ENCODE measurements at places on chromosomes 5 and 9.

DNA sequence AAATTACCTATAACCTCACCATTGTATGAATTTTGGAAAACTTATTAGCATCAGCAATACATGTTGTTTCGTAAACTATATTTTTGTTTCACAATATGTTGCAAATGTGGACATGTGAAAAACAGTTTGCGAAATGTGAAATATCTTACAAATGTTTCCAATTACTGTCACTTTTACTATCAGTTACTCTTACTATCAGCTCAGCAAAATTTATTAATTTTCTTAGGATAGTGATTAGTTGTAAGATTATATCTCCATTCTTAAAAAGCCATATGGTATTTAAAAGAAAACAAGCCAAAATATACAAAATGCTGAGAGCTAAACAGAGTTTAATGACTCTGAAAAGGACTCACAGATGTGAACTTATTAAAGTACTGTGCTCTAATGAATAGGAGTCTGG is 111.9 kb upstream of the LPAR1 start:
- DNase-seq, result no peak

DNA sequence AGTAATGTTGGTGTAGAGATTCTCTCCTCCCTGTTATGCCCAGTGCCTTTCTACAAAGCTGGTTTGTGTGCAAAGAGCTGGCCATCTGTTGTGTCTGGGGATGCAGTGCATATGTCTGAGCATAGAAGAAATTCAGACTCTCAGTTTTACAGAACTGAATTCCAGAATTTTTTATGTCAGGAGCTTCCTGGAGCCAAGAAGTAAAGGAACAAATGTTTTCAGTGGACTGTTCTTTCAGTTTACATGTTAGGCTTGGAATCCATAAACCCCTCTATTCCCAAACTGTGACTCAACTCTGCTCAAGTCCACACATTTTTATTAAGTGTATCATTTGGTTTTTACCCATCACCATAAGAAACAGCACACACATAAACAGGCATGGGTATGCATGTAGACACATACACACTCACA is 366.0 kb downstream of the BRINP1 start:
- DNase-seq, result no peak

- no peak for DNase-seq
Measured at GRCh38 chr5:149403923-149404745, 25.0 kb upstream of the IL17B start.

GRCh38 chr9:129281506-129282145 is 103.6 kb upstream of the IER5L start:
- DNase-seq, result no peak

GRCh38 chr5:56610093-56610698 is 205.2 kb upstream of the MAP3K1 start:
- DNase-seq, result no peak

- DNase-seq, result no peak
Measured at GRCh38 chr9:89008744-89009545, 17.7 kb downstream of the S1PR3 start.

DNA sequence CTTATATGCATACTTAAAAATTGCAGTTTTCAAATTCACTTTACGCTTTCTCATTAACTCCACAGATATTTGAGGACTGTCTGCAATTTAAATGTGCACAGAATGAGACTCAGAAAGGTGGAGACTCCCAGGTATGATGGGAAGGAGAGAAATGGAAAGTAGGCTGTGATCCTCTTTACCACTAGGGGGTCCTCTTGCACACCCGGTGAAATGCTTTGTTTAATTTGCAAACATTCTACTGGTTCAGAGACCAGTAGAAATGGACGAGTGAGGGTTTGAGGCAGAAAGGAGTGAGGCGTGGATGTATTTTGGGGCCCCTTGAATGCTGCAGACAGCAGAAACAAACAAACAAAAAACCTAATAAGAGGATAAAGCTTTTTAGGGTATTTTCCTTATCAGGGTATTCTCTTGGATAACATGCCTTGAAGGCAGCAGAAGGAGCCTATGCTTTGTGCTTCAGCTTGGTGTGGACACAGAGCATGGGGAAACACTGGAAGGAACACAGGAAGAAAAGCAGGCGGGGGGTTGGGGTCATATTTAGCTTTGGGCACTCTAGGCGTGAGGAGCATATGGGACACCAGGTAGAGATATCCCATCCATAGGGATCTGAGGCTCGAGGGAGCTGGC is 410.1 kb downstream of the DMRT2 start:
- DNase-seq, result peak; percentile 22

- no peak for DNase-seq
Measured at GRCh38 chr5:80967500-80968181, 7.5 kb downstream of the RASGRF2 start.

DNA sequence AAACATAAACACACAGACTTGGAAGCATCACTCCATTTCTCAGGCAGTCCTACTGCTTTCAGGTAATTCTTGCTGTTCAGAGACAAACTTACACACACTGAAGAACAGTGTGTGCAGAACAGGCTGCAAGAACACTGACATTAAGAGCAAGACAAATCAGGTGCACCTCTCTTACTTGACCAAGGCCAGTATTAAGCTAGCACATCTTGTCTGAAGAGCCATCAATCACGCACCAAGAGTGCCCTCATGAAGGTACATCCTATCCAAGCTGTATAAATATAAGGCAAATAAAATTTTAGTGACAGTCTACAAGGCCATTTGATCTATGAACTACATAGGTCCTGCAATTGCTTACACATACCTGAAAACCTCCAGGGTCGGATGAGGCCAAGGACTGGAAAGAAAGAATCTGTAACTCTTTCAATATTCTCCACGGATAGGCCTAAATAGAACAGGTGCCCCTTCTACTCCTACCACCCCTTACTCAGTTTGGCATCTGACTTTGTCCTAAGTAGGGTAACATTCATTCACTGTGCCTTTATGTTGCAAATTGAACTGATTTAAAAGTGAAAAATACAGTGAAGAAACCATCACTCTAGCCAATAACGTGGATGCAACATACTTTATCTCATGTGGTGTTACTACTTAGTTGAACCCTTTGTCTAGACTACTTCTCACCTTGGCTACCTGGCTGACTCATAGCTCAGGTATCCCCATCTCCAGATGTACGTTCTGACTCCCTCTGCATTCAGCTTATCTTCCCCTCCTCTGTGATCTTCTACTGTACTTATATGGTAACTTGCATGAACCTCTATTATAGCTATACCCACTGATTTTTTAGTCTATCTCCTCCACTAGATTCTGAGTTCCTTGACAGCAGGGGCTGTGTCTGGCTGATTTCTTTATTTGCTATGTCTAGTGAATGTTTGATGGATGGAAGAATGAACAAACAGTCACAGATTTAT is 256.3 kb downstream of the KIAA0825 start:
- peak; percentile 25 for DNase-seq

DNA sequence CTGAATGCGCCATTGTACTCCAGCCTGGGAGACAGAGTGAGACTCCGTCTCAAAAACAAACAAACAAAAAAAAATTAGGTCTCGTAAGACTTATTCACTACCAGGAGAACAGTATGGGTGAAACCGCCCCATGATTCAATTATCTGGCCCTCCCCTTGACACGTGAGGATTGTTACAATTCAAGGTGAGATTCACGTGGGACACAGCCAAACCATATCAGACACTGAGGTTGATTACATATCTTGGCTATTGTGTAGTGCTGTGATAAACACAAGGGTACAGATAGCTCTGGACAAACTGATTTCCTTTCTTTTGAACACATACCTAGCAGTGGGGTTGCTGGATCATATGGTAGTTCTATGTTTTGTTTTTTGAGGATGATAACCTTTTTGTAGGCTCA is 42.4 kb upstream of the PWWP2A start:
- no peak for DNase-seq

DNA sequence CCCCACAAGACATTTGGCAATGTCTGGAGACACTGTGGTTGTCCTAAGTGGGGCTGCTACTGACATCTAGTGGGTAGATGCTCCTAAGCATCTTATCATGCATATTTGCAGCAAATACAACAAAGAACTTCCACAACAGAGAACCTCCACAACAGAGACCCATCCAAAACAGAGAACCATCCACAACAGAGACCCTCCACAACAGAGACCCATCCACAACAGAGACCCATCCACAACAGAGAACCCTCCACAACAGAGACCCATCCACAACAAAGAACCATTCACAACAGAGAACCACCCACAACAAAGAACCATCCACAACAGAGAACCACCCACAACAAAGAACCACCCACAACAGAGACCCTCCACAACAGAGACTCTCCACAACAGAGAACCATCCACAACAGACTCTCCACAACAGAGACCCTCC is 32.8 kb downstream of the ARPC5L start:
- peak; percentile 44 for DNase-seq

- DNase-seq, result no peak
Measured at GRCh38 chr5:153881687-153882086, 157.0 kb downstream of the FAM114A2 start.

DNA sequence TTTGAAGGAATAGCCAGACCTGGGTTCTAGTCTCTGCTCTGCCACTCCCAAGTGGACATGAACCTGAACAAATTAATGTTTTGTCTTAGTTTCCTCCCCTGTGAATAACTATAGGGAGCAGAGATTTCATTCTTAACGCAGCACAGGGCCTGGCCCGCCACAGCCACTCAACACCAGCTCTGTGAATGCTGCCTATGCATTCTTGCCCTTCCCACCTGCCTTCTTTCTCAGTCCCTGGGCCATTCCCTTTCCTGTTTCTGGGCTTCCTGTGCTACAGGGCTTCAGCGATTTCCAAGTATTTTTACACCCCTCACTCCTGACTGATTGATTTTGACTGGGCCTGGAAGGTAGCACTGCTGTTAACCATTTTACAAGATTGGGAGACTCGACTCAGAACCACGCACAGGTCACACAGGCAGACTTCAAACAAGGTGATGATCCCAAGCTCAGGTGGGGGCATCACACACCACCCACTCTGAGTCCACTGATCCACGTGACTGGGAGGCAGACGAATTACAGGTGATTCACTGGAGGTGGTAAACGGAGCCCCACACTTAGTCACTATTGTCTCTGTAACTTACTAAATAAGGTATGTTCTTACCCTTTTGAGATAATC is 21.4 kb downstream of the PTPN3 start:
- no peak for DNase-seq

- DNase-seq, result no peak
Measured at GRCh38 chr5:6682239-6682638, 31.0 kb upstream of the TENT4A start.

- no peak for DNase-seq
Measured at GRCh38 chr5:164191240-164191639, 685.8 kb downstream of the MAT2B start.

- no peak for DNase-seq
Measured at GRCh38 chr9:118455259-118455658, 751.1 kb downstream of the TLR4 start.

DNA sequence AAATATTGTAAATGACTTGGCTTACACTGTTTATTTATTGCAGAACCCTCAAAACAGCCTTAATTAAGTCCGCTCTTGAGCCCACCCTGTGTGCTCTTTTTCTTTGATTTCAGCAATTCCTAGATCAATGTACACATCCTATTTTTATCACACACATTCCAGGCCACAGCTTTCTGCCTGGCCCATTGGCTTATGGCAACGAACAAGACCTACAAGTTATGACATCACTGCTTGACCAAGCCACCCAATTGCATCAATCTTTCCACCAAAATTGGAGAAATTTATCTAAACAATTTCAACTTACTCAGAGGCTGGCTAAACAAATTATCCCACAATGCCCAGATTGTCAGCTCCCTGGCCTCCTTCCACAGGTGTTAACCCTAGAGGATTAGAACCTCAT is 158.4 kb downstream of the CPLANE1 start:
- DNase-seq, result no peak

All from NT2/D1 (cell line).